ENCODE measurements at places on chromosomes 1 and 21. TPM values are rescaled to one million over a fixed set of nuclear protein-coding genes. Genes with fewer than 3 reads are reported as not detected.

Gene GNAT2
- total RNA-seq: not detected

Gene MANEAL
- 0.42 TPM for total RNA-seq

Gene GJA4
- 0.10 TPM for total RNA-seq

Gene SPRR2A
- not detected for total RNA-seq

Gene DNASE2B
- not detected for total RNA-seq

Gene DMRTA2
- total RNA-seq: under 0.01 TPM

Gene FAM43B
- total RNA-seq: not detected
